ENCODE measurements at places on chromosomes 1 and 21. TPM values are rescaled to one million over a fixed set of nuclear protein-coding genes. Genes with fewer than 3 reads are reported as not detected.

Gene S100A7
- polyA plus RNA-seq, result not detected

Gene MYBPHL
- not detected for polyA plus RNA-seq

Gene ROR1
- polyA plus RNA-seq, result not detected

DNA sequence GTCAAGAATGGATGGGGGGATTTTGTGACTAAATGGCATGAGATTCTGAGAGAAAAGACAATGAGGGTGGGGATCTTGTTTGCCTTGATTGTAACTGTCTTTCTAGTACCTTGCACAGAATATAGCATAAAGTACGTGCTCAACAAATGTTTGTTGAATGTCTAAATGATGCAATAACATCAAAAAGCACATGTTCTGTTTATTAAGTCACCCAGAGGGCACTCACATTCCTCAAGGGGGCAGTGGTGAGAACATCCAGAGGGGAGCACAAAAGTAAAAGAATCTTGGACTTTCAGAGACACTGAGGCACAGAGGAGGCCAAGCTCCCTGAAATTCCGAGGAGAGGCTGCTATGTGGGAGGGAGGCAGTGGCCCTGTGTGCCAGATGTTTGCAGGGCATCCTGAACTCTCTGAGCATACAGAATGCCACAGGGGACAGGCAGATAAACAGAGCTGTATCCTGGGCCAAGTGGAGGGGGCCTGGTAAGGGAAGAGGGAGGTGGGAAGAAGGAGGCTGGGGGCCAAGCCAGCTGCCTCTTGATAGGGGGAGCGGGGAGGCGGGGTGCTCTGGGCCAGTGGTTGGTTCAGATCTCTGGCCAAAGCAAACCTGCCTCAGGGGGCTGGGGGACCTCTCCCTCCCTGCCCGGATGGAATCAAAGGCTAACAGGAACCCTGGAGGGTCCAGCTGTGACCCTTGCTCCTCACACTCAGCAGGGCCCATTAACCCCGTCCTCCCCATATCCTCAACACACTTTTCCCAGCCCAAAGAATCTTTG lies 6.5 kb upstream of the ATP1A2 start:
- H3K36me3 ChIP-seq, result no peaks in the 10 kb centered on the region
- H3K4me3 ChIP-seq, result no peak overlapping the region
- peaks cover 26% of the 10 kb centered on the region for H3K4me1 ChIP-seq
- H3K27me3 ChIP-seq, result no peaks in the 10 kb centered on the region
- H3K27ac ChIP-seq, result no peak overlapping the region

GRCh38 chr1:168686666-168687065 lies 42.3 kb downstream of the DPT start:
- no peaks in the 10 kb centered on the region for H3K27me3 ChIP-seq
- H3K36me3 ChIP-seq, result no peaks in the 10 kb centered on the region
- H3K4me3 ChIP-seq, result no peak overlapping the region
- DNase-seq, result no peak
- H3K4me1 ChIP-seq, result no peaks in the 10 kb centered on the region

DNA sequence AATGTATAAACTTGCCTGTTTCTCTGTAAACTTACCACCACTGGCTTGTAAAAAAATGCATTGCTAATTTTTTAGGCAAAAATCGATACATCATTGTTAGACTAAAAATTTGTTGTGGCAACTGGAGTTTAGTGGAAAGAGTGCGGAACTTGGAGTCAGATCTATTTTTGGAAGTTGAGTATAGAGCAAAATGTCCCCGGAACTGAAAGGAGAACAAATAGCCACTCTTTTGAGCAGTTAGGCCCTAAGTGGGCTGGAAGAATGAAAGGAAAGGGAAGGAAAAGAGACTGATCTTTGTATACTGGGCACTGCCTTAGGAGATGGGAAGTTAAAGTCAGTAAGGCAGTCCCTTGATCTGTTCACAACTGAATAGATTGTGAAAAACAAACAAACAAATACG lies 30.2 kb downstream of the OPTC start:
- no peaks in the 10 kb centered on the region for H3K27me3 ChIP-seq
- H3K4me1 ChIP-seq, result peaks cover 14% of the 10 kb centered on the region
- no peak overlapping the region for H3K4me3 ChIP-seq
- no peak for DNase-seq
- H3K36me3 ChIP-seq, result no peaks in the 10 kb centered on the region

Data from CD14-positive monocyte (primary cell).